ENCODE measurements at places on chromosomes 16 and 17.
A peak's percentile ranks its signal among the peaks of the same experiment; 100 is the strongest.

DNA sequence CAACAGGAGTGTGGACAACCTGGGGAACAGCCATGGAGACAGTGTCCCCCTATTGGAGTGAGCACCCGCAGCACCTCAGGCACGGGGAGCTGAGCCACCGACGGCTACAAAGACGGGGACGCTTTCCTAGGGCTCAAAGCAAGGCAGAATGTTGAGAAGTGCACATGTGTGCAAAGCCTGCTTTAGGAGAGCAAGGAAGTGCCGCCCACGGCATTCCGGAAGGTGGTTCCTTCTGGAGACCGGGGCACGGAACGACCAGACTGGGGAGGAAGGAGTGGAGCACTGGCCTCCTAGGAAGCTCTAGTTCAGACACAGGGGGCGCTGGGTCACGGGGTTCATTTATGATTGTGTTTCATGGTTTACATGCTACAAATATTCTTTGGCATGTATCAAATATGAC is 52.2 kb downstream of the TBC1D16 start:
- no peak for DNase-seq

DNA sequence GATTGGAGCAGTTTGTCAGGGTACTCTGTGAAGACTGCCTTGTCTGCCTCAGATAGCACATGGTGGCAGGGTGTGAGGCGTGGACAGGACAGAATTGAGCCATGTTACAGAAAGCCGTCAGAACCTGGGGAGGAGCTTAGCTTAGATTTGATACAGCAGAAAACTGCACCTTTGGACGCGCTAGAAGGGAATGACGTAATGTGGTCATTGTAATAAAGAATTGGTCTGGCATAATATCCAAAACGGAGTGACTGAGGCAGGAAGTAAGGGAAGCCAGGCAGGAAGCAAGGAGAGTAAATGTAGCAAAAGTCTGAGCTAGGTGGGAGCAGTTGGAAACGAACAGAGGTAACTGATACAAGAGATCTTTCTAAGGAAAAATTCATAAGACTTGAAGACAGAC is 140.2 kb downstream of the CYB561 start:
- no peak for DNase-seq

GRCh38 chr17:57257195-57257894 is 1.0 kb downstream of the MSI2 start:
- DNase-seq: peak; percentile 56

GRCh38 chr17:64441772-64442540 is 7.0 kb upstream of the MILR1 start:
- peak; percentile 44 for DNase-seq

DNA sequence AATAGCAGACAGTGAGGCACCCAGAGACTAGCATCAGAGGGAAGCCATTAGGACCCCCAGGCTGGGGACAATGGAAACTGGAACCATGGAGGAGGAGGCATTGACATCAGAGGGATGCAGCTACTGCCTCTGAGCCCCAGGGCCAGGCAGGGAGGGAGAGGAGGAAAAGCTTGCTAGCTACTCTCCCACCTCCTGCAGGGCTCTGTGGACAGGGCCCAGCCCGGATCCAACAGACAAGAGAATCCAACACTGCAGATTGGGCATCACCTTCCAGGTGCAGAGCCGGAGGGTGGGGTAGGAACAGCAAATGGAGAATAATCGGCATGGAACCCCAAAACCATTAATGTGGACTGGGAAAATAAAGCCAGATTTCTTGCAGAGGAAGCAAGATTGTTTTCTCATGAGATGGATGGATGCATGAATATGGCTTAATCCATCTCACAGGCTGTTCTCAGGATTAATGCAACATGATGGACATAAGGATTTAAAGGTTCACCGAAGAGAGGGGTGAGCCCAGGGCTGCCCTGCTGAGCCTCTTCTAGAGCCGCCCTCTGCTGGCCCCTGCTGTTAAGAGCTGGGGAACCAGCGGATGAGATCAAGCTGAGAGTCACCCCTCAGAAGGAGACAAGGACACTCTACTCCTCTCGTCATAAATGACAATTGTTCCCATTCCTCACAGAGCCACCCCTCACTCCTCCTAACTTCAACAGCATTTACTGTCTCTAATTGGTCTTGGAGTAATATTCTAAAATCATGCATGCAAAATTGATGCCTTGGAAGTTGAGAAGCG is 48.8 kb downstream of the DNAH3 start:
- DNase-seq: no peak

DNA sequence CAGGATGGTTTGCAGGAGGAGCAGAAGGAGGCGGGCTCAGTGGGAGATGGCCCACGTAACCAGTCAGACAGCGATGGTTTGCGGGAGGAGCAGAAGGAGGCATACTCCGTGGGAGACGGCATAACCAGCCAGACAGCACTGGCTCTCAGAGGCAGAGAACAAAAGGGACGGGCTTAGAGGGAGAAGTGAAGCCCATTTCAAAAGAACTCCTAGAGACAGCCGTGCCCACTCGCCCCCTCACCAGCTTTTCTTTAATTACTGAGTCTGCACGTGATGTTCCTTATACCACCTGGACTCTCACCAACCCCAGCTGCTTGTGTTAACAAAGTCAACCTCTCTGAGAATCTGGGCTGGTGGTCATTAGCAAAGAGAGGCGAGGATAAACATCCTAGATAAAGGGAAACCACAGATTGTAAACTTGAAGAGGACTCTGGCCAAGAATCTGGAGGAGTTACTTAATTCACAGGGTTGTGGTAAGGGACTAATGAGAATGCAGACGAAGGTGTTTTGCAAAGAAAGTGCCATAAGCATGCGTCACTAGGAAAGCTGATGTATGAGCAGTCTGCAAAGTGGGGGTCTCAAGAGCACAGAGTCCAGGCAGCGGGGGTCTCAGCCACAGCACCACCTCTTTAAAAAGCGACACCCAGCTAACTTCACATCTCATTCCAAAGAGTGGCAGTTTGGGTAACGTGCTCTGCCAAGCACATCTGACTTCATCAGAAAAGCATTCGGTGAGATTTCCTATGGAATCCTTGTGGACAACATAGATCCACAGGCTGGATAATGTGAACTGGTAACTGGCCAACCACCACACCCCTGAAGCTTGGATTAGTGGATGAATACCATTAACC is 51.7 kb downstream of the NXN start:
- no peak for DNase-seq

DNA sequence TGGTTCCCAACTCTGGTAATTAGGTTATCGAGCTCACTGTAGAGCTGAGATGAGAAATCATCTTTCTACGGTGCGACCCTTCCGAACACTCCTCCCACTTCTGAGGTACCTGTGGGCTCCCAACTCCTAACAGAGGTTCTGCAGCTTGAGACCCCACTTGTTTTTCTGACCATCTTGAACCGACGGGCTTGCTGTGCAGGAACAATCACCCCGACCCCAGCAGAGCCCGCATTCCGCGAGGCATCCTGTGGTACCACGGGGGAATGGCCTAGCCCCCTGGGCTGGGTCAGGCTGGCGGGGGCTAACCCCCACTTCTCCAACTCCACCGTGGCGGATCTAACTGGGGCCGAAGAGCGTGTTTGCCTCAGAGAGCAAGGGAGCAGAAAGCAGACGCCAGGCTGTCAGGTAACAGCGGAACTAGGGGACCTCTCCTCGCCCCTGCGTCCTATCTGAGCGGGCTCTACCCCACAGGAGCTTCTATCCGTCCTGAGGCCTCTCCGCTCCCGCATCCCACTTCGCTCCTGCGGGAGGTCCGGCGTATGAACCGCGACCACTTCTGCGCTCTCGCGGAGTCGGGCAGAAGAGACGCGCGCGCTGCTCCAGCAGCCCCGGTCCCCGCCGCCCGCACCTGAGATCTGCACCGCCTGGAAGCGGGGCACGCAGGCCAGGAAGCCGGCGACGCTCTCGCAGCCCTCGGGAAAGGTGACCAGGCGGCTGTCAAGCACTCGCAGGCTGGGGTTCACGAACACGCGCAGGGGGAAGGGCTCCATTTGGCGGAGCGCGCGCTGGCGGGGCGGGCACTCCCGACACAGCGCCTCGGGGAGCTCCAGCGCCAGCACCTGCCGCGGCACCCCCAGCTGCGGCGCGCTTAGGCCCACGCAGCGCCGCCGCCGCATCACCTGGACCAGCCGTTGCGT is 761 bp downstream of the PDF start:
- peak; percentile 39 for DNase-seq

DNA sequence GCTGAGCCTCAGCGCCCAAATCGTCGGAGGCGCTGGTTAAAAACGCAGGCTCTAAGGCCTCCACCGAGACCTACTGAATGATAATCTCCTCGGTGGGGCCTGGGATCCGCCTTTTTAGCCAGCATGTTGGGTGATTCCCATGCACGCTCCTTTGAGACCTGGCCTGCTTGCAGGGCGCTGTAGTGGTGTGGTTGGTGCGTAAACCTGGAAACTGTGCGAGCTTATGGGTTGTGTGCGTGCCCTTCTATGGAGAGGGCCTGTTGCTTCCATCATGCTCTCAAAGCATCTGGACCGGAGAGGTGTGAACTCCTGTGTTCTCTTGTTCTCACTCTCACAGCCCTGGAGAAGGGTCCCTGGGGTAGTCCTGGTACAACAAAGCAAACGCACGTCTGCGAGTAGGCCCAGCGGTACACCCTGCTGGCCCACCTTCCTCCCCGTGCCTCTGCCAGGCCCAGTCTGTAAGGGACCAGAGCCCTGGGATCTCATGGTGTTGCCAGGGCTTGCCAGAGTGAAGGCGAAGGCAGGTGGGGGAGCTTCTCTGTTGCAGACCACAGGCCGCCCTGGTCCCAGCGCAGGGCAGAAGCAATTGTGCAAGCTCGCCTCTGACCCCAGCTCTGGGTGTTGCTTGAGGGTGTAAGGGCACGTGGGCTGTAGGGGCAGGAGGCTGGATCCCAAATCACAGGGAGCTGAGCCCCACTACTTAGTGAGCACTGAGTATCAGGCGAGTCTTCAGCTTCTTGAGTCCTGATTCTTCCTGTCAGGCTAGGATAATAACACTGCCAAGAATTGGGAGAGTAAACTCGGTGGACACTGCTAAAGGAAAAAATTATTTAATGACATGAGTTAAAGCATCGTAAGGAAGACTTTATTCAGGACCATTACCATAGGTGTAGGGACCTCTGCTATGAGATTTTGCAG is 879 bp upstream of the LRRC75A start:
- no peak for DNase-seq

- no peak for DNase-seq
These were observed 17.9 kb upstream of the TRPV3 start for GRCh38 chr17:3575511-3575910.

DNA sequence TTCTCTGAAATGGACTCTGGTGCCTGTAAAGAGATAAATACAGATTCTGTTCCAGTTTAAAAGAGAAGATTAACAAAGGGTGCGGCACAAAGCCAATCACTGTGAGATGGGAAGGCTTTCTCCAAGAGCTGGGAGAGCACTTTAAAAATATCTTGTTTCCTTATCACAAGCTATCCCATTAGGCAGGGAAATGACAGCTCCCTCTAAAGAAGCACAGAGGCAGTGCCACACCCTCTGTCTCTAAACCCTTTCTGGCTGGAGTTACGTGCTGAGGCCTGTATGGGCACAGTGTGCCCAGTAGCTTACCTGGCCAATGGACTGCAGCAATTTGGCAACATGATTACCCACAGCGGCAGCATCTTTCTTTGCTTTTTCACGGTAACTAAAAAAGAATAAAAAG is 9.0 kb upstream of the TERB1 start:
- DNase-seq: no peak

DNA sequence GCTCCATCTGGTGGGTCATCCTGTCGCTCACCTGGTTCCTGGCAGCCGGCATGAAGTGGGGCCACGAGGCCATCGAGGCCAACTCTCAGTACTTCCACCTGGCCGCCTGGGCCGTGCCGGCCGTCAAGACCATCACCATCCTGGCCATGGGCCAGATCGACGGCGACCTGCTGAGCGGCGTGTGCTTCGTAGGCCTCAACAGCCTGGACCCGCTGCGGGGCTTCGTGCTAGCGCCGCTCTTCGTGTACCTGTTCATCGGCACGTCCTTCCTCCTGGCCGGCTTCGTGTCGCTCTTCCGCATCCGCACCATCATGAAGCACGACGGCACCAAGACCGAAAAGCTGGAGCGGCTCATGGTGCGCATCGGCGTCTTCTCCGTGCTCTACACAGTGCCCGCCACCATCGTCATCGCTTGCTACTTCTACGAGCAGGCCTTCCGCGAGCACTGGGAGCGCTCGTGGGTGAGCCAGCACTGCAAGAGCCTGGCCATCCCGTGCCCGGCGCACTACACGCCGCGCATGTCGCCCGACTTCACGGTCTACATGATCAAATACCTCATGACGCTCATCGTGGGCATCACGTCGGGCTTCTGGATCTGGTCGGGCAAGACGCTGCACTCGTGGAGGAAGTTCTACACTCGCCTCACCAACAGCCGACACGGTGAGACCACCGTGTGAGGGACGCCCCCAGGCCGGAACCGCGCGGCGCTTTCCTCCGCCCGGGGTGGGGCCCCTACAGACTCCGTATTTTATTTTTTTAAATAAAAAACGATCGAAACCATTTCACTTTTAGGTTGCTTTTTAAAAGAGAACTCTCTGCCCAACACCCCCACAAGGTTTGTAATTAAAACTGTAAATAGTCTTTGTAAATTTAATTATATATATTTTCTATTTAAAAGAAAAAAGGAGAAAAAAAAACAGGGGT is 1.7 kb downstream of the FZD2 start:
- no peak for DNase-seq

DNA sequence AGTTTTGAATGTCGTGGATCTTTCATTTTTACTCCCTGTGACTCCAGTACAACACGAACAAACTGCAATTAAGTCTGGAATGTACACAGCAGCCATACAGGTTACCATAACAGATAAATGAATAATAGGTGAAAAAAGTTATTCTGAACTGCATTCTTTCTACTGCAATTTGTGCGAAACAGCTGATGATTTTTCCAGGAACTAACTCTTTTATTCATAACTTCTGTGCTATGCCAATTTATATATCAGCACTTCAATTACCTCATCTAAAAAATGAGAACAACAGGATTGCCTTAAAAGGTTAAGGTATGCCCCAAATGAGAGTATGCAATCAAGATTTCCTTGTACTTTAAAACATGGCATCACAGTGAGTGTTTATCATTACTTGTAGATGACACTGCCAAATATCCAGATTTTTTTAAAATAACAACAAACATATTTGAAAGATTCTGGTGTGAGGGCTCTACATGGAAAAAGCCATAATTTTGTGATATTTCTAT is 238.9 kb downstream of the CDH8 start:
- no peak for DNase-seq

DNA sequence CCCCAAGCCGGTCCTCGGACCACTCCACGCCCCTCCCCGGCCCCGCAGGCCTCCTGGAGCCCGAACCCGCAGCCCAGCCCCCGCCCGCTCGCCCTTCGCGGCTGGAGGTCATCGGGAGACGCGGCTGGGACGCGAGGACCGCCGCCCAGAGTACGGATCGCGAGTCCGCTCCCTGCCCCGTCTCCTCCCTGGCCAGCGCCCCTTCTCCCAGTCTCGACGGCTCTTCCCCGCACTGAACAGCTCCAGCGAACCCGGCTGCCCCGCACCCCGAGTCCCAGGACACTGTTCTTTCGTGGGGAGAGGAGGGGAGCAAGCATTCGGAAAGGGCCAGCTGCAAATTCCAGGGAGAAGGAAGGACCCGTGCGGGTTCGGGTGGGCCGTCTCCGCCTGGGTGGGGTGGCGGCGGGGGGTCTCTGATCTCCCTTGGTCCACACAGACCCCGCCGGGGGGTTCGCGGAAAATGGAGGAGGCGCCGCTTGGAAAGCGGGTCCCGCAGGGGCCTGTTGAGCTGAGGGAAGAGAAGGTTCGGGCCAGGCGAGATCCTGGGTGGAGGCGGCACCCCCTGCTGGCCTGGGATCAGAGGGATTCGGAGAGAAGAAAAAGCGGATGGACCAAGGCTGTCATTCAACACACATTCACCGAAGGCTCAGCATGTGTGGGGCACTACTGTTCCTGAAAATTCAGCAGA is 632 bp upstream of the RTN4RL1 start:
- DNase-seq: peak; percentile 13

Measured in stimulated activated naive CD4-positive, alpha-beta T cell (primary cell).